GM06990 (cell line): ENCODE measurements at places on chromosomes 2 and 18.
A peak's percentile ranks its signal among the peaks of the same experiment; 100 is the strongest.

DNA sequence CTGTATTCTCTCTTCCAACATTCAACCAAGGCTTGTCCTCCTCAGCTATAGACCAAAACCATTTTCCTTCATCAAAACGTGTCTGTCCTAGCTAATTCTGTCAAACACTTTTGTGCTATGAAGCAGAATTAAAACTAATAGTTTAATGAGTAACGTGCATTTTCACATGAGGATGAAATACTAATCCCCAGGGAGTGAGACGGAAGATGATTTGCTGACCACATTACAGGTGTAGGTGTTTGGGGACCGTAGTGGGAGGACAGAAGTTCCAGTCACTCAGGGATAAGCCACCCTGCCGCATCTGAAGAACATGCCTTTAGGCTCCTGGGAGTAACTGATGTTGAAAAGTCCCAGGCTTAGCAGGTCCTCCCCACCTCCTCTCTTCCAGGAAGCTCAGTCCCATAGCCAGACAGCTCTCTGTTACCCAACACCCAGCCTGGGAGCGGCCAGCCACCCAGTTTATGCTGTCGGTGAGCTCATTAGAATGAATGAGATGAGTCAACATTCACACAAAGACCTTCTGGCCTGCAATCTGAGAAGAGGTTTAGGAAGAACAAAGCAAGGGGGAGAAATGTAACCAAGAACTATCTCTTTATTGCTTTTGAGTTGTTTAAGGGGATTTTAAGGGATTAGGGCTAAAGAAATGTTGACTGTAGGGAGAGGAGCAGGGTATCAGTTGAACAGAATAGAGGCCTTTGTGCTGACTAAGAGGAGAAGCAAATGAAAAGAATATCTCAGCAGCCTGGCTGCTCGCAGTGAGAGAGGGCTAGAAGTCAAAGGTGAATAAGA lies 122.5 kb downstream of the FOXI3 start:
- peak; percentile 14 for DNase-seq

DNA sequence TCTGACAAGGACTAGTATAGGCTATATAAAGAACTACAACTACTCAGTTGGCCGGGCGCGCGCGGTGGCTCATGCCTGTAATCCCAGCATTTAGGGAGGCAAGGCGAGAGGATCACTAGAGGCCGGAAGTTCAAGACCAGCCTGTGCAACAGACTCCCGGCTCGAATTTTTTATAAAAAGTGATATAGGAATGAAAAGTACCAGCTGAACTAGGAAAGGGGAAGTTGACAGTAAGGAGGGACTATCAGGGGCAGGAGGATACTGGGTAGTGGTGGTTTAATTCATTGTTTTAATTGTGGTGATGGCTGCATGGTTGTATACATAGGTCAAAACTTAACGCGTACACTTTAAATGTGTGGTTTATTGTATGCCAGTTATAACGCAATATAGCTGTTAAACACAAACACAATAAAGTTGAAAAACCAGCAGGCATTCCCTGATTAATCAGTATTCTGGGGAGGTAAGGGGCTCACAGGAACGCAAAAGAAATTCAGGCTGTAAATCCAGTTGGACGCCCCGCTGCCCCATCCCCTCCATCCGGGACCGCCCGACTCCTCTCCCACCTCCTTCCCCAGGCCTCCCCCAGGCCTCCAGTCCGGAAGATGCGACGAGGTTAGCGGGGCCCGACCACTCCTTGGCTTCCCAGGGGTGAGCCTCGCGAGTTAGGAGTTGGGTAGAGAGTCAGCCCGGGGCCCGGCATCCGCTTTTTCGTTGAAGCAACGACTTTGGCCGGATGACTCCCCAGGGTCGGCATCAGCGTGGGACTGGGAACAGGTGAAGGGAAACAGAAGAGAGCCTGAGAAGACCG lies 746 bp upstream of the POLR1B start:
- DNase-seq: peak; percentile 39

DNA sequence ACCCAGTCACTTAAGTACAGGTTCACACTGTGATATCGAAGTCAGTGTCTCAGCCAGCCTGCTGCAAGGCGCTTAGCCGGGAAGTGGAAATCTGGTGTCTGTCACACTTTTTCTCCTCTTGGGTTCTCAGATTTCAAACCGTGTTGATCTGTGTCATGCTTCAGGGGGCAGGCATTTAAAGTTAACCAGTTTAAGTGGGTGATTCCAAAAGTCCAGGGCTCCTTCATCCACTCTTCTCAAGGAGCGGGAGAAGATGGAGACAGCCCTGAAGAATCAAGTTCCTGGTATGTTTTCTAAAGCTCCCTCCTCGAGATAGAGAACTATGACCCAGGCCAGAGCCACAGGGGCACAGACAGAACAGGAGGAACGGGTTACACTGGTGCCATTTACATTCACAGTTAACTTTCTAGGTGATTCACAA lies 331.7 kb downstream of the GBX2 start:
- no peak for DNase-seq

DNA sequence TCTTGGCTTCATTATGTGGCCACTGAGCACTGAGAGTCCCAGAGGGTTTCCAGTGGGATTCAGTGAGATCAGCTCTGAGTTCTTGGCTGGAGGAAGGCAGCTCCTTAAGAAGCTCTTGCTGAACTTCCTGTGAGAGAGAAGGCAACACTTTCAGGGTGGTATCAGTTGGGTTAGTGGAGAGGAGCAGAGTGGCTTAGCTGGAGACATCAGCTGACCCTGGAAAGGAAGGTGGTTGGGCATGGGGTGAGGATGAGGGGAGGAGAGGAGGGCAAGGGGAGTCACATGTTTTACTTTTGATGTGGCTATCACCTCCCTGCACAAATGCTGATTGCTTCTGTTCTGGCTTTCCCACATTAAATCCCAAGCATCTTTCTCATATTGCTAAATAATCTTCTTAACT lies 95.1 kb downstream of the ACOXL start:
- no peak for DNase-seq

- DNase-seq: no peak
Observed at GRCh38 chr2:1082456-1083205, 132.0 kb downstream of the SNTG2 start.

DNA sequence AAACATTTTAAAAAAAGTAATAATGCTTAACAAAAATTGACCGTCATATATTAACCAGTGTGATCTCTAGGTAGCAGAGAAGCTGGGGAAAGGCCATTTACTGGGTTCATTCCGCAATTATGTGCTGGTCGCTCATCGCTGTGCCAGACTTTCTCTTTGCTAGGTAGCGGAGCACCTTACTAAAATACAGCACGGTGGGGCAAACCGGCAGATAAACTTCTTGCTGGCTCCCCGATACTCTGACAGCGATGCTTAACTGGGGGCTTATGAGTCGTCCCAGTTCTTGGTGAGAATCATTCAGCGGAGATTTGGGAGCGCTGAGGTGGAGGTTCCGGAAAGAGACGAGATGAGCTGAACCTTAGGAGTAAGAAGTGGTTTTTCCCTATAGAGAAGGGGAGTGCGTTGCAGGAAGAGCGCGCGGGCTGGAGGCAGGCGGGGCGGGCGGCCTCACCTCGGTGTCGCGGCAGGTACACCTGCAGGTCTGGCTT lies 605 bp downstream of the C2orf68 start:
- DNase-seq: no peak

GRCh38 chr18:6441200-6441599 lies 26.5 kb upstream of the L3MBTL4 start:
- DNase-seq: no peak
